C1 segment of cervical spinal cord (tissue), 14 donors: ENCODE measurements at places on chromosomes 11 and 22.

GRCh38 chr11:43574949-43575912, 105.3 kb upstream of the HSD17B12 start:
- no peak for DNase-seq

GRCh38 chr11:131616481-131617140, 246.2 kb downstream of the NTM start:
- DNase-seq: no peak

- no peak for DNase-seq
Observed at GRCh38 chr11:33949252-33949913, 57.5 kb upstream of the LMO2 start.

DNA sequence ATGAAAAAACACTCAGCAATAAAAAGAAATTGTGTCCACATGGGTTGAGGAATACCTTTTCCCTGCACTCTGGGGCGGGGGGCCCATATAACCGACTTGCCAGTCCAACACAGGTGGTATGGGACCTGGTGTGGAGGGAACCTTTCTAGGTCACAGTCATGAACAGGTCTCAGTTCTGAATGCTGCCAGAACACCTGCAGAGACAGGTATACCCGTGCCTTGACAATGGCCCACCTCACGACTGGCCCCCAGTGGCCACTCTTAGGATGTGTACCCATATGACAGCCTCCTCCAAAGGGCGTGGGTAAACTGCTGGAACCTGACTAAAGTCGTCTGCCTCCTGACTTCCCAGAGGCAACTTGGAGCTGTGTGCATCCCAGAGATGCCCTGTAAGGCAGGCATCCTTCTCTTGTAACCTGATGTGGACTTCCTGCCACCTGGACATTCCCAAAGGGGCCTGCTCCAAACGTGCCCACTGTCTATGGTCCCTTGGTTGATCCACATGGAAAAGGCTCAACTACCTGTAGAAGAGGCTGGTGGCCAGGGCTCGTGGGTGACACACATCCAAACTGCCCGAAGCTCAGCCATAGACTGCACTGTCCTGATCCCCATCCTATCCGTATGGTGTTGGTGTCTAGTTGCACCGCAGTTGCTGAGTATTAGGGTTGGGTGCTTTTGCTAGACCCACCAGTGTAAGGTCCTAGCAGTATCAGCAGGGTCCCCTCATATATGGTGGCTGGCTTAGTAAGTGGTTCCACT, 859.3 kb downstream of the BRD1 start:
- no peak for DNase-seq

- no peak for DNase-seq
Observed at GRCh38 chr11:12565406-12565805, 108.8 kb upstream of the TEAD1 start.

DNA sequence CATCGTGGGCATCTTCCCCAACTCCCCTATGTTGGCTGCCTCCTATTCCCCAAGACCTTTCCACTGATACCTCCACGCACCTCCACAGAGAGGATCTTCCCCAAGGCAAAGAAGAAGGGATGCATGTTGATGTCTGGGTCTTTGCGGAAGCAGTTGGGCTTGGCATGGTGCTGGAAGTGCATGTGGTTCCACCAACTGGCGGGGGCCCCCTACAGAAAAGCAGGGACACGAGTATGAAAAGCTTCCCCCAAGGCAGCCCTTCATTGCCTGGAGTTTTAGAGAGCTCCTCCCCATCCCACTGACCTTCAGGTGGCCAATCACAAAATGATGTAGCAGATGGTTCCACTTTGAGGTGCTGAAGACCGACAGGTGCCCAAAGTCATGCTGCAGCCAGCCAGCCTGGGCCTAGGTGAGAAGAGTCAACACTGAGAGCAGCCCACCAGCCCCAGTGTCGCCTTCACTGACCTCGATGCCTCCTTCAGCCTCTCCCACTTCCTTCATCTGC, 6.1 kb downstream of the FADS1 start:
- no peak for DNase-seq

DNA sequence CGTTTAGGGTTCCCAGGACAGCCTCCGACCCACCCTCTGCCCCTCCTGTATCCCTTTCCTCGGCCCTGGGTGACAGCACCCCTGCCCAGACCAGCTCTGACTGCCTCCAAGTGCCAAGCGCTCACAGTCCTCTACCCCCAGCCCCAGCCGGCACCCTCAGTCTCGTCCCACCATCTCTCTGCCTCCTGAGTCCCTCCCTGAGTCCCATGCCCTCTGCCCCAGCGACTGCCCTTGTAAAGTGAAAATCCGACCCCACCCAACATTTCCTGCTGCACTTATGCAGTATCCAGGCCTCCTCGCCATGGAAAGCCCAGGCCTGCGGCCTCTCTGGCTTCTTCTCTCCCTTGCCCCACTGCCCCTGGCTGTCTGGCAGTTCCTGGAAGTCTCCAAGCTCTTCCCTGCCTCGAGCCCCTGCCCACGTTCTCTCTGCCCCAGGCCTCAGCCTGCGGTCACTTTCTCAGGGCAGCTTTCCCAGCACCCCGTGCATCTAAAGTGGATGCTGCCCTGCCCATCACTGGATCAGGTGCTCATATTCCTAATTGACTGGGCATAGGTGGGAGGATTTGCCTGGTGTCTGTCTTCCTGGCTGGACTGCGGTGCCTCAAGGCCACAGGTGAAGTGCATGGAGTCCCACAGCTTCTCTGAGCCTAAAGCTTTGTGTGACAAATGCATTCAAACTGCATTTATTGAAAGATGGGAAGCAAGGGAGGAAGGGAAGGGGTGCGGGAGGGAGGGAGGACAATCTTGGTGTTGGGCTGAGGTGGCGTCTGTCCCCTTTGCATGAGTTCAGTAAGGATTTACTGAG, 17.7 kb upstream of the IL2RB start:
- DNase-seq: no peak

DNA sequence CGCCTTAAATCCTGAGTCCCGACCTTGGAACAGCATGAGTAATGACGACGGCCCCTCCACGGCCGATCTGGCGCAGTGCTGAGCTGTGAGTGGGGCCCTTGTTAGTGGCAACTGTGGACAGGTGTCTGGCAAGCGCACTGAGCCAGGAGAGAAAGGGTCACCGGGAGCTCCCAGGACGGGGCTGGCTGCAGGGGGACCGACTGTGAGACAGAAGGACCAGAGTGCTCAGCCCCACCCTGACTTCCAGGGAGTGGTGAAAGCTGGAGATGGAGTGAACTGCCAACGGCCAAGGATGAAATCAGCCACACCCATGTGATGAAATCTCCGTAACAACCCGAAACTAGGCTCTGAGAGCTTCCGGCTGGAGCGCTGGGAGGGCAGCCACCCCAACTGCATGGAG, 228.6 kb downstream of the BRD1 start:
- DNase-seq: no peak

GRCh38 chr11:21908211-21908610, 284.7 kb upstream of the ANO5 start:
- DNase-seq: no peak

DNA sequence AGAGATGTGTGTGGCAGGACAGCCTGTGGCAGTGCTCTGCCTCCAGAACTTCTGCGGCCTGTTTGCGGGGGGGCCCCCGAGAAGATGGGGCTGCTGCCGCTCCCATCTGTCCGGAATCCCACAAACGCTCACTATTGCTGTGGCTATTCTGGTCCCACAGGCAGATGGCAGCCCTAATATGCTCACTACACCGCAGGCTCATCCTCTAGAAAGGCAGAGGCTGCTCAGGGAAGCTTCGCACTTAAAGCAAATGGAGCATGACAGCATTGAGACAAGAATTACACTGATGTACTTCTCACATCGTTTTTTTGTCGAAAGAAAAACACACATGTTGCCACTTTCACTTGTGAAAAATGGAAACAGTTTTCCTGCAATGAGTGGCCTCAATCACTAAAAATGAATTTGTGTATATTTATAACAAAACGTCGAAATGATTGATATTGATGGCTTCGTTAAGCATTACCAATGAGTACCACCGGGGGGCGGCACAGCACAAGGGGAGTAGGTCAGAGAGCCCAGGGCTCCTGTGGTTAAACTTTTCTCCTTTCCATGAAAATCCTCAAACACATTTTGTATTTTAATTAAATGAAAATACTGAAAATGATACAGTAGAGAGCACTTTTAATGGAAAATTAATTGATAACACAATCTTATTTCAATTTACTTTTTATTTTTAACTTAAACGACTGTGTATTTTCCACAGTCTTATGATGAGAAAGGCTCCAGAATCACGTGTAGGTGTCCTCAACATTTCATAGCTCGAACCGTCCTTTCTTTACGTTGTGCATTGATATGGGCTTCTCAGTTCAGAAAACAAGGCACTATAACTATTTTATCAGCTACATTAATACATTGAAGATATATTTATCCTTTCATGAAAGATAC, 69.1 kb downstream of the CTTN start:
- no peak for DNase-seq
